ENCODE measurements at places on chromosomes 7 and 10.

DNA sequence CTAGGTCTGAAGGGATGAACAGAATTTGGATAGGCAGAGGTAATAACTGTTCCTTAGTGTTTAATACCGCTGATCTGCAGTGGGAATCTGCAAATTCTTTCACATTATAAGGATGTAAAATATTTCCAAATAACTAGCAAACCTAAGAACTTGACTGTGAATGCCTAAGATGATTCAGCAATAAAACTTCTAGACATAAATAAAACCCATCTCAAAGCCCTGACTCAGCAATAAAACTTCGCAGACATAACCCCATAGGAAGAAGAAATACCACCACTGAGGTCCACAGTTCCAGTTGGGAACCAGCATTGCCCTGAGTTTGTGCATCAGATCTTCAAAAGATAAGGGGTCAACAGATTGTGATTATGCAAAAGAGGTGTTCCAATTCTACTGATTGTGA, 354.2 kb downstream of the GFRA1 start:
- DNase-seq = no peak

DNA sequence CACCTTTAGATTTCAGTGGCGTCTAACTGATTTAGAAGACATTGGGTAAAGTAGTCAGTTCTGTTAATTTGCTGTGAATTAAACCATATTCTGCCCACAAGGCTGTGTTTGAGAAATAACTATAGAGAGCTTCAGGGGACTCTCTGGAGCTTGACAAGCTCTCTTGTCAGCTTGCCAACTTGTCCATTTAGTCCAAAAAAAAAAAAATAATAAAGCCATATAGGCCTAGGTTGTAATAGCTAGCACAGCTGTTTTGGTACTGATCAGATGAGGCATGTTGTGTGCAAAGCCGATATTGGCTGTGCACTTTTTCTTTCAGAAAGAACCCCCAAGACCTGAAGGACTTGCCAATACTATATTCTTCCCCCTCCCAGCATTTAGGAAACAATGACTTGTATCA, 20.2 kb upstream of the ZNF282 start:
- DNase-seq = no peak

DNA sequence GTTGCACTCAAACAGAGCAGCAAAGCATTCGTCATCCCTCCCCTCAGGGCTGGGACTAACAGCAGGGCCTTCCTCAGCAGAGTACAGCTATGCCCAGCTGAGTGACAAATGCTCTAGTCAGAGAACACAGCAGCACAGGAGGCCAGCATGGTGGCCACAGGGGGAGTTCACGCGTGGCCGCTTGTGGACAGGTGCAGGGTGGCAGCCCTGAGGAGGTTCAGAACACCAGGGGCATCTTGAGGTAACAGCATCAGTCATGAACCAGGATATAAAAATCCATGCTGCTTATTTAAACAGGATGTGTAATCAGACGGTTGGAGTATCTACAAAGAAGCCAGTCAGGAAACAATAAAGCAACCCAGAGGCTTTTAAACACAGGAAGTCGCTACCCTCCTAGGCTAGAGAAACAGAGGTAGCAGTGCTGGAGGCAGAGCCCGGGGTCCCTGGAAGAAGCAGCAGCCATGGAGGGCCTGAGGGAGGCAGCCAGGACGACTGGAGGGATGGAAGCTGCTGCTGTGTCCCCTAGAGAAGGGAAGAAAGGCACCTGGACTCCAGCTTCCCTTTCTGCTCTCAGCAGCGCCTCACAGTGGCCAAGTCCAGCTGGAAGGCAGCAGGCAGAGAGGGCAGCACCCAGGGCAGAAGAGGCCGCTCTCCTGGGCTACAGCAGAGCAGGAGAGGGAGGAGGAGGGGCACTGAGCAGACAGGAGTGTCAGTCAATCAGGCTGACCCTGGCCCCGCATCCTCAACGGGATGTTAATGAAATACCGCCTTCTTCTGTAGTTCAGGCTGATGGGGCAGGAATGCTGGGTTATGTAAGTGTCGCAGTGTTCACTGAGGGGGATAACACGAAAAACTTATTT, 70.8 kb upstream of the UCN3 start:
- peak; percentile 81 for DNase-seq

- DNase-seq = no peak
Measured at GRCh38 chr7:1678081-1678543, 8.0 kb downstream of the ELFN1 start.

DNA sequence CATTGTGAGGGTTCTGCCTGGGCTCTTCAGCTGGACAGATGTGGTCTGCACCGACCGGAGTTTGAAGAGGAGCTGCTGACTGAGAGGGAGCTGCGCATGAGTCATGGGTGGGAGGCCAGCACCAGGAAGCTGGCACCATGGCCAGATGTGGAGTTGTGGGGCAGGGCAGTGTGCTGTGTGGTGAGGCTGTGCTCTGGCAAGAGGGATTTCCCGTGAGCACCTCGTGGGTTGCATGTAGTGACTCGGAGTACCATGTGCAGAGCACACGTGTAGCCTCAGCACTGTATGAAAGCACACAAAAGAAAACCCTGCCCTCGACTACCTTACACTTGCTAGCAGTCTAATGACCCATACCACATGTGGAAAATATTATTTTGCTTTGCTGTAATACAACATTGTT, 103.4 kb downstream of the WNT2 start:
- DNase-seq = peak; percentile 4

Measured in activated CD8-positive, alpha-beta T cell treated with anti-CD3 and anti-CD28 coated beads for 36 hours (primary cell).